ENCODE measurements at places on chromosomes 3 and 15.

- no peaks in the 10 kb centered on the region for H3K36me3 ChIP-seq
- no peak overlapping the region for H3K4me3 ChIP-seq
- no peaks in the 10 kb centered on the region for H3K4me1 ChIP-seq
- peaks cover 5% of the 10 kb centered on the region for H3K27me3 ChIP-seq
- no peak overlapping the region for H3K27ac ChIP-seq
These were observed 221.3 kb upstream of the SLCO3A1 start for GRCh38 chr15:91632176-91632575.

DNA sequence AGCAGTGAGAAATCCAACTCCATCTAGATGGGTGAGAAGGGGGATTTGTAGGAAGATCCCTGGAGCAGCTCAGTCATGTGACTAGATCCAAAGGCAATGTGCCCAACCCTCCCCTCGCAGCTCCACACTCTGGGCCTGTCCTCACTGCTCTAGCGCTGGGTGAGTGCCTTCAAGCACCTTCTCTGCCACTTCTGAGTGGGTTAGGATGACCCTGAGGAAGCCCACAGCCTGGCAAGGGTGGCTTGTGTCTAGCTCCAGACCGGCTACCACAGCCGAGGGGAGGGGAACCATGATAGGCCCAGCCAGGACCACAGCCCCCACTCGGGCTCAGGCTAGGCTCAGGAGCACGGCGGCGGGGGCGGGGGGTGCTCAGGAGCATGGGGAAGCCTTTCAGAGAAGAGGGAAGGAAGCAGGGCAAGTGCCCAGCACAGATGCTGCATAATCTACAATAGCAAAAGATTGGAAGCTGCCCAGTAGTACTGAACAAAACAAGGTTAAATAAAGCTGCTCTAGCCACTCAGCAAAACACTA is 1.7 kb downstream of the SPATA12 start:
- peaks cover 24% of the 10 kb centered on the region for H3K4me1 ChIP-seq
- no peak overlapping the region for H3K4me3 ChIP-seq
- H3K27me3 ChIP-seq, result peaks cover 5% of the 10 kb centered on the region
- H3K36me3 ChIP-seq, result peaks cover 7% of the 10 kb centered on the region
- no peak for DNase-seq
- peak overlapping the region; percentile 45 for H3K27ac ChIP-seq

- H3K4me3 ChIP-seq, result no peak overlapping the region
- peaks cover 5% of the 10 kb centered on the region for H3K4me1 ChIP-seq
- H3K27me3 ChIP-seq, result peaks cover 5% of the 10 kb centered on the region
- H3K27ac ChIP-seq, result no peak overlapping the region
- DNase-seq, result no peak
These were observed 97.4 kb upstream of the PLXND1 start for GRCh38 chr3:129703913-129704312.

- DNase-seq, result no peak
- peaks cover 26% of the 10 kb centered on the region for H3K4me1 ChIP-seq
- no peaks in the 10 kb centered on the region for H3K27me3 ChIP-seq
- no peaks in the 10 kb centered on the region for H3K36me3 ChIP-seq
- no peak overlapping the region for H3K27ac ChIP-seq
These were observed 5.3 kb upstream of the SNRK start for GRCh38 chr3:43281020-43281419.

GRCh38 chr15:33031324-33031821 is 163.1 kb downstream of the FMN1 start:
- peaks cover 2% of the 10 kb centered on the region for H3K27me3 ChIP-seq
- no peak overlapping the region for H3K27ac ChIP-seq
- no peak overlapping the region for H3K4me3 ChIP-seq
- H3K4me1 ChIP-seq, result peaks cover 4% of the 10 kb centered on the region
- H3K36me3 ChIP-seq, result no peaks in the 10 kb centered on the region

DNA sequence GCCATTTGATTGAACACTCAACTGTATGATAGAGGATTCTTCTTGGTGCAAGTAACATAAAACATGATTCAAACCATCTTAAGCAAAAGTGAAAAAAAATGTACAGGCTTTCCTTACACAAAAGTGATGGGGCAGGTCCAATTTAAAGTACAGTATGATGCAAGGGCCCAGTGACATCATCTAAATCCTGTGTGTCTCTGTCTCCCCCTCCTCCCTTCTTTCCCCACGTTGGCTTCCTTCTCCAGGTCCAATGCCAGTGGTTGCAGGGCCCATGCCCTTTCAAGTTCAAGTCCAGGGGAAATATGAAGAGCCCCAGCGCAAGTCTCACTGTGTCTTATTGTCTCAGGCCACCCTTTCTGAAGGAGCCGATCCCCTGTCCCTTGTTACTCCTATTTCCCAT is 332.3 kb downstream of the SHQ1 start:
- peaks cover 20% of the 10 kb centered on the region for H3K4me1 ChIP-seq
- no peaks in the 10 kb centered on the region for H3K36me3 ChIP-seq
- no peak overlapping the region for H3K27ac ChIP-seq
- peaks cover 5% of the 10 kb centered on the region for H3K27me3 ChIP-seq
- no peak overlapping the region for H3K4me3 ChIP-seq
- DNase-seq, result no peak

GRCh38 chr3:71702131-71703024 is 22.8 kb downstream of the EIF4E3 start:
- H3K36me3 ChIP-seq, result no peaks in the 10 kb centered on the region
- H3K27me3 ChIP-seq, result no peaks in the 10 kb centered on the region
- H3K4me1 ChIP-seq, result peaks cover 2% of the 10 kb centered on the region

GRCh38 chr3:156548902-156549301 is 6.0 kb downstream of the SSR3 start:
- H3K4me3 ChIP-seq, result no peak overlapping the region
- peaks cover 11% of the 10 kb centered on the region for H3K36me3 ChIP-seq
- DNase-seq, result no peak
- peaks cover 27% of the 10 kb centered on the region for H3K4me1 ChIP-seq
- no peaks in the 10 kb centered on the region for H3K27me3 ChIP-seq

DNA sequence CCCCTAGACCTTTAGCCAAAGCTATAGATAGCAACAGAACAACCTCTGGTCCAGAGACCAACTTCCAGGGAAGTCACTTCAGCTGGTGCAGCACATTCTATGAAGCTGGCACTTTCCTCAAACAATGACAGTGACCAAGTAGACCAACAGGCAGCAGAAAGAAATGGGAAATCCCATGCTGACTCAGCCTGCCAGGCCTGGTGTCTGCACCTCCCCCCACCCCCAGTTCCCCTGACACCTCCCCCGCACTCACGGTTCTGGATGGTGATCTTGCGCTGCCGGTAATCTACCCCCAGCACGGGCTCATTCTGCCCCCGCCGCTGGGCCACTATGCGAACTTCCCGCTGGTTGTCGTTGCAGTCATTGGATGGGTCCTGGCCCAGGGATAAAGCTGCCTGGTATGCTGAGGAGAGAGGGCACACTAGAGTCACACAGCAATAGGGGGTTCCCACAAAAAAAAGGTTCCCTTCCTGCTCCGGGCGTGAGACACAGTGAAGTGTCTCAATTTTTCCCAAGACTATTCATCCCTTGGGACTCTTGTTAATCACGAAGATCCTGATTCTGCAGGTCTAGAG is 17.0 kb downstream of the ILDR1 start:
- H3K27me3 ChIP-seq, result peaks cover 2% of the 10 kb centered on the region
- no peaks in the 10 kb centered on the region for H3K36me3 ChIP-seq
- no peak for DNase-seq
- peaks cover 34% of the 10 kb centered on the region for H3K4me1 ChIP-seq
- H3K4me3 ChIP-seq, result no peak overlapping the region

DNA sequence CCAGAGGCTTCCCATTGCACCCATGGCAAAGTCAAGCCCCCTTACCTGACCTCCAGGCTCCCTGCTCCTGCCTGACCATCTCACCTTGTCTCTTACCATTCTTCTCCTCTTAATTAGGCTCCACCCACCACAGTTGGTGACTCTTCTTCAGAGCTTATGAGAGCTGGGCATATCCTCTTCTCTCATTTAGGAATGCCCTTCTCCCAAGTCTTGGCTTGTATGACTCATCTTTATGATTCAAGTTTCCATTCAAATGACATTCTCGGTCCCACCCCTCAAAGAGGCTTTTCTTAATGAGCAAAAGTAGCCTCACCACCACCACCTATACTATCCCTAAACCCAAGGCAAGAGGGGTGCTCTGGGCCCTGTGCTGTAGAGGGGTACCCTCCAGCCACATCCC is 55.3 kb upstream of the NUDT16 start:
- peaks cover 32% of the 10 kb centered on the region for H3K36me3 ChIP-seq
- no peaks in the 10 kb centered on the region for H3K27me3 ChIP-seq
- H3K4me1 ChIP-seq, result peaks cover 7% of the 10 kb centered on the region
- no peak overlapping the region for H3K27ac ChIP-seq
- no peak overlapping the region for H3K4me3 ChIP-seq
- no peak for DNase-seq

GRCh38 chr3:148211725-148212124 is 486.0 kb upstream of the AGTR1 start:
- DNase-seq, result no peak
- H3K36me3 ChIP-seq, result no peaks in the 10 kb centered on the region
- no peaks in the 10 kb centered on the region for H3K27me3 ChIP-seq
- no peaks in the 10 kb centered on the region for H3K4me1 ChIP-seq
- H3K4me3 ChIP-seq, result no peak overlapping the region

DNA sequence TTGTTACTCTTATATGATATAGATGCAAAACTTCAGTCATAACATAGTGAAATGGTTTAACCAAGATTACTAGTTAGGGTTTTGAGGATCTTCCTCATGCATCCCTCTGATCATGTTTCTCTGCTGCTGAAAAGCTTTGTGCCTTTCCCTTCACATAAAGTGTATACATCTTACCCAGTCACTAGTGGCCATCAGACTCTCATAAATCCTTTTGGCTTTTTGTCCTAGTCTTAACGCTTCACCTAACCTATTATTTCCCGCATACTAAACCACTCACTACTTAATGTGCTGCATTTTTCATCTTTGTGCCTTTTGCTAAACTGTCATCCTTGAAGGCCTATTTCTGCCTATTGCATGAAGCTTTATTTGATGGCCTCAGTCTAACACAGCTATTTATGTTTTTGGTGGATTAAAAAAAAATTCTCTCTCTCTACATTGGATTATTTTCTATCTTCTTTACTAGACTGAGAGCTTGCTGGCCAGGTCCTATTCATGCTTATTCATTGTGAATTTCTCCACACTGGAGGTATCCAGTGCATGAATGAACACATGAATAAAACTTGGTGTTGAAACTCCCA is 717.6 kb upstream of the GOLIM4 start:
- no peak overlapping the region for H3K4me3 ChIP-seq
- H3K4me1 ChIP-seq, result peaks cover 10% of the 10 kb centered on the region
- no peak for DNase-seq
- H3K36me3 ChIP-seq, result no peaks in the 10 kb centered on the region

All from endothelial cell (in vitro differentiated cells).